ENCODE measurements at places on chromosomes 2 and 18. TPM values are rescaled to one million over a fixed set of nuclear protein-coding genes. Genes with fewer than 3 reads are reported as not detected.

GRCh38 chr18:28363124-28363523, 186.2 kb upstream of the CDH2 start:
- no peak for DNase-seq

DNA sequence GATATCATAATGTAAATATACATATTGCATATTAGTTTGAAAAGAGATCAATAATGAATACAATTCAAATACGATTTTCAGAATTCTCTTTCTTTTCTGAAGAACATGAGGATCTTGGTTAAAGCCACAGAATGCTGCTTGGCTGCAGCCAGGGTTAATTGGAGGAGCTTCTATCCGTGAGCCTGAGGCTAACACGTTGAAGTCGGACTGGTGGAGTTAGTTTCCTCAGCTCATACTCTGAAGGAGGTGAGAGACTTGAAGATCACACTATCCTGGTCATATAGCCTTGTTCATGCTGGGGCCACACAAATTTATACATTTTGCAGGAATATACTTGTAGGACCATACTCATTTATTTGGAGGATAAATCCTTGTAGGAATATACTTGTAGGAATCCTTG, 335.8 kb downstream of the TRIB2 start:
- no peak for DNase-seq

The UGT1A3 gene
- total RNA-seq, result not detected

The STEAP3 gene
- total RNA-seq, result 0.07 TPM

DNA sequence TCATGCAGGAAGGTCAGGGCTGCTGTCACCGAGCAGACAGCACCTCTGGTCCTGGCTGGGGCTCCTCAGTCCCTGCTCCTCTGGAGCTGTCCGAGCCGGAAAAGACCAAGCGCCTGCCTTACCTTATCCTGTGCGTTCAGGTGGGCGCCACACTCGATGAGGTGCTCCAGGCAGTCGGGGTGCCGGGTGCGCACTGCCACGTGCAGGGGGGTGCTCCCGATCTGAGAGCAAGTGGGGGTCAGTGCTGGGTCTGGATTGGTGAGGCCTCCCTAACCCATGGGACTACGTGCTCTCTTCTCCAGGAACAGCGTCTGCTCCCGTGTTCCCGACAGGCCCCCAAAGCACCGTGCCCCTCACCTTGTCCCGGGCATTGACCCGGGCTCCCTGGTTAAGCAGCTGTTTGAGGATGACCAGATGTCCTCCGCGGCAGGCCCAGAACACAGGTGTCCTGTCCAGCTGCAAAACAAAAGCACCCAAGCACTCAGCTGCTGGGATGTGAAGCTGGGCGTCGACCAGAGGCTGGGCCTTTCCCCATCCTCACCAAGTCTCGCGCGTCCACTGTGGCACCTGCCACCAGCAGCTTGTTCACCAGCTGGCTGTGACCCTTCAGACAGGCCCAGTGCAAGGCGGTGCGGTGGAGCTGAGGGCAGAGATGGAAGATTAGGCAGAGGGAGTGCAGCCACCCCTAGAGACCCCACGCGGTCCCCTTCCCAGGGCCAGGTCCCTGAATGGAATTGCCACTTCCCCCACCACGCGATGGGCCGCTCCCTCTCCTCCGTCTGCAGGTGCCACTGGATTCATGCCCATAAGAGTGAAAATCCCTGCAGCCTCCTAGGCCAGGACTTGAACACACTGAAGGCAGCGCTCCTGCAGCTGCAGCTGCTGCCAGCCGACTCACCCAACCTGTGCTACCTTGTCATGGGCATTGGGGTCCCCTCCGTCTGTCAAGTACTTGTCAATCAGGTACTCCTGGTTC, 3.7 kb downstream of the ANKRD23 start:
- DNase-seq, result no peak

The HOXD13 gene
- not detected for total RNA-seq

GRCh38 chr18:75338631-75339030, 88.9 kb downstream of the SMIM21 start:
- no peak for DNase-seq

The C2orf80 gene
- not detected for total RNA-seq

DNA sequence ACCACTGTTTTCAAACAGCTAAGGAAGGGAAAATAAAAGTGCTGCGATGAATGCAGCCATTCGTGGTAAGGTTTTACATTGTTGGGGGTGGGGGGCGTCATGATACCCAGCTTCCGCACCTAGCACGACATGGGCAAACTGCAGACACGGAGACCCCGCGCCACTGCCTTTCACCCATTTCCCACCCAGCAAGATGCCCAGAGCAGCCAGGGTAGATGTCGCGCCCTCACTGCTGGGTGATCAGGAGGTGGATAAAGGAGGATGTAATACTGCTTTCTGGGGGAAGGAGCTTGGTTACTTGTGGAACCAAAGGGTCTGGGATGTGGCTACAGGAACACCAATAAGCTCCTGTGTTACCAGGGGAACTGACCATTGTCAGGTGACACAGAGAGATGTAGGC, 138.4 kb downstream of the ZNF516 start:
- no peak for DNase-seq

DNA sequence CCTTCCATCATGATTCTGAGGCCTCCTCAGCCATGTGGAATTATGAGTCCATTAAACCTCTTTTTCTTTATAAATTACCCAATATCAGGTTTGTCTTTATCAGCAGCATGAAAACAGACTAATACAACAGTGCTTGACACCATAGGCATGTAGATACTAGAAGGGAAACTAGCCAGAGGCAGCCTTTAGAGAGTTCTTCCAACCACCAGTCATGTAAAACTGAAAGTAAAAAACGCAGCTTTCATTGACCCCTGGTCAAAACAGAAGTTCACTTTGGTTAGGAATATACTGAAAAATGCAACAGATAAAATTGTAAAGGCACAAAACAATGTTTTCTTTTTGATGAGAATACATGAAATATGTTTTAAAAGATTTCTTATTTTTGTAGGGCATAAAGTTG, 122.8 kb upstream of the L3MBTL4 start:
- no peak for DNase-seq

DNA sequence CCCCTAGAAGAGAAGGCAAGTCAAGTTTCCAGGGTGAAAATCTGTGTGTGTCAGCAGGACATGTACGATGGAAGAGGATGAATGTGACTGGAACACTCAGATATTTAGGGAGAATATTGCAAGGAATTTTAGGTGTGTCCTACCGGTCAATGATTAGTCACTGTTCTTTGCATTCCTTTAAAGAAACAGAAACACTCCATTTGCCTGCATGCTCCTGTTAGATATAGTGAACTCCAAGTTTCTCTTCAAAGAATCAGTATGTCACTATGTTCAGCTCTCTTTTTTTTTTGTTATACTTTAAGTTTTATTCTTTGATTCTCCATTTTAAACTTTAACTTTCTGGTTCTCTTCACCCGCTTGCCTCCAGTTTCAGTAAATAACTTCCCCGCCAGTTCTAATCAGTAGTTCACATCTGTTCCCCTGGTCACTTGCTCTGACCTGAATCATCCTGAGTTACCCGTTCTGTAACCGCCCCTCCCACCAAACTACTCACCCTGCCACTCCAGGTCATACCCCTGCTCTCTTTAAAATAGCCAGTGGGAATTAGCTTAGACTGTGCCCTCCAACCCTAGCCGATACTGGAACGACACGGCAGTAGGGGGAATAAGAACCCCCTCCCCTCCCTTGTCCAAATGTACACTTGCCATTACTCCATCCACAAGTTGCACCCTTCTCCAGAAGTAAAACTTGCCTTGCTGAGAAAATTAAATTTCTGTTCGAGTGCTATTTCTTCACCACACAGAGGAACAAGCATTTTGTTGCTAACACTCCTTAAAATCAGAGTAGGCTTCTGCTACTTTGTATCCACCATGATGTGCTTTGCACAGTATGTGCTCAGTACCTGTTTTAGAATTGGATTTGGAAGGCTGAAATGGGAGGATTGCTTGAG, 268.4 kb downstream of the METTL4 start:
- DNase-seq, result no peak

DNA sequence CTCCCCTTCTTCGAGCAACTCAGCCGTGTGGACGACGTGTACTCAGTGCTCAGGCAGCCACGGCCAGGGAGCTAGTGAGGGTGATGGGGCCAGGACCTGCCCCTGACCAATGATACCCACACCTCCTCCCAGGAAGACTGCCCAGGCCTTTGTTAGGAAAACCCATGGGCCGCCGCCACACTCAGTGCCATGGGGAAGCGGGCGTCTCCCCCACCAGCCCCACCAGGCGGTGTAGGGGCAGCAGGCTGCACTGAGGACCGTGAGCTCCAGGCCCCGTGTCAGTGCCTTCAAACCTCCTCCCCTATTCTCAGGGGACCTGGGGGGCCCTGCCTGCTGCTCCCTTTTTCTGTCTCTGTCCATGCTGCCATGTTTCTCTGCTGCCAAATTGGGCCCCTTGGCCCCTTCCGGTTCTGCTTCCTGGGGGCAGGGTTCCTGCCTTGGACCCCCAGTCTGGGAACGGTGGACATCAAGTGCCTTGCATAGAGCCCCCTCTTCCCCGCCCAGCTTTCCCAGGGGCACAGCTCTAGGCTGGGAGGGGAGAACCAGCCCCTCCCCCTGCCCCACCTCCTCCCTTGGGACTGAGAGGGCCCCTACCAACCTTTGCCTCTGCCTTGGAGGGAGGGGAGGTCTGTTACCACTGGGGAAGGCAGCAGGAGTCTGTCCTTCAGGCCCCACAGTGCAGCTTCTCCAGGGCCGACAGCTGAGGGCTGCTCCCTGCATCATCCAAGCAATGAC, 4.8 kb downstream of the CTDSP1 start:
- DNase-seq, result no peak

DNA sequence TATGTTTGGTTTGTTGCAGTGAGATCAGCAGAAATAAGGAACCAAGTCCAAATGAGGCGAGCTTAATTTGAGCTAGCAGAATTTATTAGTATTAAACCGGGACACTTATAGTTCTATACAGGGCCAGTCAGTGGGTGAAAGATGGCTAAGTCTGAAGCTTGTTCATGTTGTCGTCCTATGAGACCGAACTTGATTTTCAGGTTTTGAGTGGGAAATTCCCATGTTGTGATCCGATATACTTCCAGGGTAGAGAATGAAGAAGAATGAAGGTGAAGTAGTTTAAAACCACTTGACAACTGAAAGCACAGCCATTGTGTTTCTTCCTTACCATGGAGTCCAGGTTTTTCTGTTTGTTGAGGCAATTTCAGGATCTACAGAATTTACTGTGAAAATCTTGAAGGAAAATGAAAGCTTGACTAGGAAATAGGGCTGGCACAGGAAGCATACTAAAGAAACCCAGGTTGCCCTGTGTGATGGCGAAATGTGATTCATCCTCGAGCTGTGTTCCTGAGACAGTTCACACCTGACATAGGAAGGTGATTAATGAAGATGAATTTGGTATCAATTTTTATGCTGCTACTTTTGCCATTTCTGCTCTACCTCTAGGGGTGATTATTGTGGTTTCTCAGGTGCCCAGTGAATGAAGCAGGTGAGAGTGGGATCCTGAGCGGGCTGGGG, 37.6 kb upstream of the MGAT5 start:
- peak; percentile 56 for DNase-seq

GRCh38 chr2:183123117-183123958, 905 bp upstream of the NUP35 start:
- DNase-seq, result no peak

The PSD4 gene
- total RNA-seq, result 85.9 TPM

The KCNK3 gene
- not detected for total RNA-seq

DNA sequence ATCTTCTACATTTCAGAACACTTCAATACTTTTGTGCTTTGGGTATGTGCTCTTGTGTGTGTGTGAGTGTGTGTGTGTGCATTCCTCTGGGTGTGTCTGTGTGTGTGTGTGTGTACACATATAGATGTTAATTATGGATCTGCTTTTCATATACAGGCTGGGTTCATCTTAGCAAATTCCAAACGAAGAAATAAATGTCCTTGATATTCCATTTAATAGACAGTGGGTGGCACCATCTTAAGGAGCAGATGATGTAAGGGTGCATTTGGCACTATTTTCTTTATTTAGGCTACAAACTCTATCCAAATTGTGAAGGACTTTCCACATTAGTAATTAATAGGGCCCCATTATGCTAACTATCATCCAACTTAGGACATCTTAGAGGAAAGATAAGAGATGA, 425.8 kb upstream of the POU3F3 start:
- DNase-seq, result no peak

DNA sequence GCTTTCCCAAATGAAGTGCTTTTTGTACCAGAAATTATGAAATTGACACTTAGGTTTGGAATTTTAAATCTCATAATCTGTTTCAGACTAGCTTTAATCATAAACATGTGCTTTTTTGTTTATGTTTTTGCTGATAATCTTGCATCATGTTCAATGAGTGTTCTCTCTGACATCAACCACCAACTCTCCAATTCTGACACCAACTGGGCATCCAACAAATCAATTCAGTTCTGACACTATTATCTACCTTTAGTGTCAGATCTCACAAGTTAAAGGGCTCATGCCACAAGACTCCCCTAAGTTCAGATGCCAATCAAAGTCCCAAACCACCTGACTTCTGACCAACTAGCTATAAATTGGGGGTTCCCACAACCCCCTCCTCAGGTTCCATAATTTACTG, 19.6 kb downstream of the PELI1 start:
- DNase-seq, result no peak

The SERPINB3 gene
- not detected for total RNA-seq

Measured in activated naive CD4-positive, alpha-beta T cell treated with anti-CD3 and anti-CD28 coated beads for 36 hours (primary cell).